Hippocampal formation (tissue), 2 donors: ENCODE measurements at places on chromosomes 6 and 20.

DNA sequence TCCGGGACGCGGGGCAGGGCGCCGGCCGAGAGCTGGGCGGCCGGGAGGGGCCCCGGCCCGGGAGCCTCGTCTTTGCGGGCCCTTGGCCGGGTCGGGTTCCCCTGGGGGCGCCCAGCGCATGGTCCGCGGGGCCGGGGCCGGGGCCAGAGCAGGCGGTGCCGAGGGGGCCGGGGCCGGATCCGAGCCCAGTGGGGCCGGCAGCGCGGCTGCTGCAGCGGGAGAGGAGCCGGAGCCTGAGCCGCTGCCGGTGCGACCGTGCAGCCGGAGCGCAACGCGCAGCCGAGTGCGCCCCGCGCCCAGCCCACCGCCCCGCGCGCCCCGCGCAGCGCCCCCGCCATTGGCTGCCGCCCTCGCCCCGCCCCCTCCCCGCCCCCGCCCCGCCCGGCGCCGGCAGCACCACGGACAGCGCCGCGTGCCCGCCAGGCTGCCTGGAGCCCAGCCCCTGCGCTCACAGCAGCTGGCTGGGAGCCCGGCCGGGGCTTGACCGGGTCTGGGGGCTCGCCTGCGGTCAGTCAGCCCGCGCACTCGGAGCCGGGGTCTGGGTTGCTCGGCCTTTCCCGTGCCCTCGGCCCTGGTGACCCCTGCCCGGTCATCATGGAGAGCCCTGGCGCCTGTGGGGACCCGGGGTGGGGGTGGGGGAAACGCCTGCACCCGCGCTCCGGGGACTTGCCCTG lies at the start of gene HRH3:
TSS of gene HRH3 (minus strand) at position 287 of the 674 bp plus-strand sequence. CDS start 308 bp downstream, outside the sequence.
- peak; percentile 19 for DNase-seq

DNA sequence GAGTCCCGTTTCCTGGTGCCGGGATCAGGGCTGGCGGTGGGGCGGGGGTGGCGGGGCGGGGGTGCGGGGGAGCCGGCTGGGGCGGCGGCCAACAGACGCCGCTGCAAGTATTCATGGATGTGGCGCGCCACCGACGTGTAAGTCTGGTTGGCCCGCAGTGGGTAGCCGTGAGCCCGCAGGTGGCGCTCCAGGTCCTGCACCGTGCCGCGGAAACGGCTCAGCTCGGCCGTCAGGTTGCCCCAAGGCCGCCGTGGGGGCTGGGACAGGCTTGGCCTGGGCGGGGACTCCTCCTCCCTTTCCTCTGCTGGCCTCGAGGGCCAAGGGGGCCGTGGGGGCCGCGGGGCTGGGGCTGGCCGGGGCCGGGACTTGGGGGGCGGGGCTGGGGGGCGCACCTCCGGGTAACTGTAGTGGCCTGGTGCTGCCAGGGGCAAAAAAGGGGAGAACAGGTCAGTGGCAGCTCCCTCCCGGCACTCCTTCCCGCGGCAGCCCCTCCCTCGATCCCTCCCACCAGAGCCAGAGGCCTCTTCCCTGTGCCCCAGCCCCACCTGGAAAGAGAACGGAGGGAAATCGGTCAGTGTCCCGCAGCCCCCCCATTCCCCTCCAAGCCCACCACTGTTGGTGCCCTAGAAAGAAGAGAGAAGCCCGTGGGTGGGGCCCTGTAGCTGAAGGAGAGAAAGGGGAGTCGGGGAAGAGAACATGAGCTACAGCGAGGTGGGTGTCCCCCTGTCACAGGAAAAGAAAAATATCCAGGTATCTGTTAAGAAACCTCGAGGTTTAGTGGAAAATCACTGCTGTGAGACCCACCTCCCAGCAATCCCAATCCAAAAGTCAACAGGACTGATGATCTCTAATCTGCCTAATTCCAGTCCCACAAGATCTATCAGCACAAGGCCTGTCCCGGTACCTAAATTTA lies 21.3 kb downstream of the TNXB start:
- DNase-seq = no peak

- DNase-seq = peak; percentile 75
Observed at GRCh38 chr6:43506667-43507471, 3.3 kb downstream of the LRRC73 start.

GRCh38 chr20:35523298-35523888 lies 6.1 kb downstream of the C20orf173 start:
- DNase-seq = no peak

- no peak for DNase-seq
Observed at GRCh38 chr20:59784791-59785668, 148.4 kb downstream of the SYCP2 start.

DNA sequence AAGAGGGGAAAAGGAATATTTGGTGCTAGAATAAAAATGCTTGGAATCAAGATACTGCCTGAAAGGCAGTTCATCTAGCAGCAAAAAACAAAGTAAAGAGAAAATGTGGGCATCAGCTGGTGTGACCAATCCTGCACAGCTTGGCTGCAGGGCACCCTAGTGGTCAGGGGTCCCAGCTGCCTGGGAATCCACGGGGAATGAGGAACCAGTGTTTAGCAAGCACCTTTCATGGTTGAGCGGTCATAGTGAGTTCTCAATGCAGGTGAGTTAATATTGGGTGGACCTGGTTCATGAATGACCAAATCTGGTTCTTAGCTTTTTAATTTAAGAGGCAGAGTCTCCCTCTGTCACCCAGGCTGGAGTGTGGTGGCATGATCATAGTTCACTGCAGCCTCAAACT lies 53.3 kb downstream of the CAP2 start:
- DNase-seq = no peak

- DNase-seq = no peak
Observed at GRCh38 chr6:36822506-36823269, 16.6 kb downstream of the CPNE5 start.

DNA sequence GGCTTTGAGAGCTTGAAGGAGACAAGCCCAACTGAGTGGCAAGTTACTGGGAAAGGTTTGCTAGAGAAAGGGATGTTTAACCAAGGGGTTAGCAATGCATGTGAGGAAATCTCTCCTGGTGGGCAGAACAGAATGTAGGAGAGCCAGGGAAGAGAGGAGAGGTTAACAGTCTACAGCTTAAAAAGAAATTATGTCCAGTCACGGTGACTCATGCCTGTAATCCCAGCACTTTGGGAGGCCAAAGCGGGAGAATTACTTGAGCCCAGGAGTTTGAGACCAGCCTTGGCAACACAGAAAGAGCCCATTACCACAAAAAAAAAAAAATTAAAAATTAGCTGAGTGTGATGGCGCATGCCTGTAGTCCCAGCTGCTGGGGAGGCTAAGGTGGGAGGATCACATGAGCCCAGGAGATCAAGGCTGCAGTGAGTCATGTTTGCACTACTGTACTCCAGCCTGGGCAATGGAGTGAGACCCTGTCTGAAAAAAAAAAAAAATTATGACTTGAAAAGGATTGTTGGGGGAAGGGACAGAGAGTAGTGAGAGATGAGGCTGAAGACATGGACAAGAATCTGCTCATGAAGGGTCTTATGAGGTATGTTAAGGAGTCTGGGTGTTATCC lies 264.9 kb downstream of the TBC1D7 start:
- no peak for DNase-seq

DNA sequence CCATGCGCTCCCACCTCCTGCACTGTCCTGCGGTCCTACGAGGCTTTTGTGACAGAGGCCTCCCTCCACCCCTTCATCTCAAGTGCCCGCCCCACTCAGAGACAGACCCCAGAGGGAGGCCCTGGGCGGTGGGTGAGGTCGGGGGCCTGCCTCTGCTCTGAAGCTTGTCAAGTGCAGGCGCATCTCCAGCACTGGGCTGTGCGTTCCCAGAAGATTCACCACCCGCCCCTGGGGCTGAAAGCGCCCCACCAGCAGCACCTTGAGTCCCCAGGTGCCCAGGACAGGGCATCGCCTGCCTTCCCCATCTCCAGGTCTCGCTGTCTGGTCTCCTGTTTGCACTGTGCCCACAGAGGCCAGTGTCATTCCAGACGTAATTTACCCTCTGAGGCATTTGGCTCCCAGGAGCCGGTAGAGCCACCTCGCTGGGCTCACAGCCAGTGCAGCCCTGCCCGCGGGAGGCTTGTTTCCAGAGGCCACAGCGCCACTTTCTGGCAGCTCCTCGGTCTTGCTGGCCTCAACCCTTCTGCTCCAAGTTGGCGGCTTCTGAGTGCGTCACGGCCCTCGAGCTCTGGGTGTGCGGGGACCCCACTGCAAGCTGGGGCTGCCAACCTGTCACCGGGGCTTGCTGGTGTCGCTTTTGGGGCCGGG lies 191.1 kb downstream of the TAF4 start:
- no peak for DNase-seq

- DNase-seq = no peak
Observed at GRCh38 chr6:35396991-35397390, 54.6 kb downstream of the PPARD start.

- DNase-seq = no peak
Observed at GRCh38 chr6:37985355-37985754, 165.8 kb downstream of the ZFAND3 start.
